Activated CD8-positive, alpha-beta memory T cell treated with anti-CD3 and anti-CD28 coated beads for 48 hours (primary cell): ENCODE measurements at places on chromosomes 7 and 10.

GRCh38 chr7:26345837-26346236, 54.2 kb downstream of the SNX10 start:
- no peak for DNase-seq

DNA sequence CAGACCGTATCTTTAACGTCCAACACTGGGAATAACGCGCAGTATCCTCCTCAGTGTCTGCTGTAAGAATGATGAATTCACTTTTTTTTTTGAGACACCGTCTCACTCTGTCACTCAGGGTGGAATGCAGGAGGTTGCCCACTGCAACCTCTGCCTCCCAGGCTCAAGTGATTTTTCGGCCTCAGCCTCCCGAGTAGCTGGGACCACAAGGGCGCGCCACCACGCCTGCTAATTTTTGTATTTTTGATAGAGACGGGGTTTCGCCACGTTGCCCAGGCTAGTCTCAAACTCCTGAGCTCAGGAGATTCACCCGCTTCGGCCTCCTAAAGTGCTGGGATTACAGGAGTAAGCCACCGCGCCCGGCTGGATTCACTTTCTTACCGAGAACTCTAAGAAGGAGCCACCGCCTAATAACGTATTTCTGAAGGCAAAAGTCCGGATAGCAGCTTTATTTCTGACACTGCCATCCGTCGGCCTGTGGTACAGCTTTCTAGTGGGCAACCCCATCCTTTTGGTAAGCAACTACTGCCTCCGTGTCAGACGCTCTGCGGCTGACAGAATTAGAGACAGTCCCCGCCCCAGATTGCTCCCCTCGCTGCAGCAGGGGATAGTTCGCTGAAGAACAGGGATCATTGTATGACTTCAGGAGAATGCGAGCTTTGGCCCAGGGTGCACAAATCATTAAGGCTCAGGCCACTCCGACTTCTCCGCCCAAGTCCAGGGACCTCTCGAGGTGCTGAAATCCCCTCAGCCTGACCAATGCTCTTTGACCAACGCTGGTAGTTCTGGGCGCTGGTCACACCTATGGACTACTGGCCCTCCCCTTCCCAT, 662 bp downstream of the POLR3A start:
- DNase-seq, result no peak

DNA sequence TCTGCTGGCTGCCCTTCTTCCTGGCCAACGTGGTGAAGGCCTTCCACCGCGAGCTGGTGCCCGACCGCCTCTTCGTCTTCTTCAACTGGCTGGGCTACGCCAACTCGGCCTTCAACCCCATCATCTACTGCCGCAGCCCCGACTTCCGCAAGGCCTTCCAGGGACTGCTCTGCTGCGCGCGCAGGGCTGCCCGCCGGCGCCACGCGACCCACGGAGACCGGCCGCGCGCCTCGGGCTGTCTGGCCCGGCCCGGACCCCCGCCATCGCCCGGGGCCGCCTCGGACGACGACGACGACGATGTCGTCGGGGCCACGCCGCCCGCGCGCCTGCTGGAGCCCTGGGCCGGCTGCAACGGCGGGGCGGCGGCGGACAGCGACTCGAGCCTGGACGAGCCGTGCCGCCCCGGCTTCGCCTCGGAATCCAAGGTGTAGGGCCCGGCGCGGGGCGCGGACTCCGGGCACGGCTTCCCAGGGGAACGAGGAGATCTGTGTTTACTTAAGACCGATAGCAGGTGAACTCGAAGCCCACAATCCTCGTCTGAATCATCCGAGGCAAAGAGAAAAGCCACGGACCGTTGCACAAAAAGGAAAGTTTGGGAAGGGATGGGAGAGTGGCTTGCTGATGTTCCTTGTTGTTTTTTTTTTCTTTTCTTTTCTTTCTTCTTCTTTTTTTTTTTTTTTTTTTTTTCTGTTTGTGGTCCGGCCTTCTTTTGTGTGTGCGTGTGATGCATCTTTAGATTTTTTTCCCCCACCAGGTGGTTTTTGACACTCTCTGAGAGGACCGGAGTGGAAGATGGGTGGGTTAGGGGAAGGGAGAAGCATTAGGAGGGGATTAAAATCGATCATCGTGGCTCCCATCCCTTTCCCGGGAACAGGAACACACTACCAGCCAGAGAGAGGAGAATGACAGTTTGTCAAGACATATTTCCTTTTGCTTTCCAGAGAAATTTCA, 1.7 kb downstream of the ADRB1 start:
- DNase-seq, result no peak

- DNase-seq, result no peak
Measured at GRCh38 chr7:3003936-3004335, 39.7 kb downstream of the CARD11 start.

DNA sequence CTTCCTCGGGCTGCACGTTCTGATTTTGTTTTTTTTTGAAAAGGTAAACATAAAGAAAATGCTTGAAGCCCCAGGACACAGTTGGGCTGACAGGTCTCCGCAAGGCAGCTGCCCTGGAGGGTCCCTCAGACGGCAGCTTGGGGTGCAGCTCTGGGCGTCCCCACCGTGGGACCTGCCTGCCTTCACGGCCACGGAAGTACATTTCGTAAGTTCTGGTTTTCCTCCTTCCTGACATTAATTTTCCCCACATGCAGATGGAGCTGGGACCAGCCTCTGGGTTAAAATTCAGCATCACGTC, 491.0 kb downstream of the DNAJB6 start:
- DNase-seq, result no peak

- DNase-seq, result no peak
Measured at GRCh38 chr7:7536396-7537019, 835 bp upstream of the COL28A1 start.

DNA sequence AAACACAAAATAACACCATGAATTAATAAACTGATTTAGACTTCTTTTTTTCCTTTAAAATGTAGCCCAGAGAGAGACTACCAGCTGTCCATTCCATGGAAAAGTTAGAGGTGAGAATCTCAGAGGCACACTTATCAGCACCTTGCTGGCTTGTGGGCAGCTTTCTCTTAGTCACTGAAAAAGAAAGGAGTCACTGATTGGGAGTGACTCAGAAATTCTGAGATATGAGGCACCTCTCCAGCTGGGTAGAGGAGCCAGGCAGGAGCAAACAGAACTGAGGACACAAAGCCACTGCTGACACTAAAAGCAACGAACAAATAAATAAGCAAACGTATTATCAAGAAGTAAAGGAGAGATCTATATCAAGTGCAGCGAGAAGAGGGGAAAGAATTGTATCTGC, 310.6 kb downstream of the PARD3 start:
- DNase-seq, result no peak

- no peak for DNase-seq
Measured at GRCh38 chr7:45225948-45226335, 68.4 kb downstream of the RAMP3 start.
